ENCODE measurements at places on chromosomes 2 and 18.

DNA sequence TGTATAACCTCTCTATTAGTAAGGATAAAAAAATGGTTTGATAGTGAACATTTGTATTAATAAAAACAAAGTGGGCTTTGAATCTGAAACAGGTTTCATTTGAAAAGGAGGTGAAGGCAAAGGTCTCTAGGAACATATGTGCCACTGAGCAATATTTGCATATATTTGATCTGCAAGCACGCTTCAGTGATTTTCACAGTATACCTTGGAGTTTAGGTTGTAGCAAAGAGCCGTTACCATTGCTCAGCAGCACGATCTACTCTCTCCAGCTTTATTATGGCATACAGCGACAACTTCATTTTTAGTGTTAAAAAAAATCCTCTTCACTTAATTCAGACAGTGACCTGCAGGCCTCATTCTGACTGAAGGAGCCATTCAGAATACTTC, 75.8 kb upstream of the ZEB2 start:
- DNase-seq: no peak

DNA sequence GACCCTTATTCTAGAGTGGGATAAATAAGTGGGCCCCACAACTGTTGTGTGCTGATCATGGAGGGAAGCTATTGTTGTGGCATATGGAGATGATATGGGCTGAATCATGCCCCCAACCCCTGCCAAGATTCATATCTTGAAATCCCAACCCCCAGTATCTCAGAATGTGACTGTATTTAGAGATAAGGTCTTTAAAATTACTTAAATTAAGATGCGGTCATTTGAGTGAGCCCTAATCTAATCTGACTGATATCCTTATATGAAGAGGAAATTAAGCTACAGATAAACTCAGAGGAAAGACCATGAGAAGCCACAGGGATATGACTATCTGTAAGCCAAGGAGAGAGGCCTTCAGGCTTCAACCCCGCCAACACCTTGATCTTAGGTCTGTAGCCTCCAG, 188.3 kb upstream of the RND3 start:
- DNase-seq: peak; percentile 25

GRCh38 chr2:53668624-53669026, 99.0 kb upstream of the CHAC2 start:
- DNase-seq: no peak

DNA sequence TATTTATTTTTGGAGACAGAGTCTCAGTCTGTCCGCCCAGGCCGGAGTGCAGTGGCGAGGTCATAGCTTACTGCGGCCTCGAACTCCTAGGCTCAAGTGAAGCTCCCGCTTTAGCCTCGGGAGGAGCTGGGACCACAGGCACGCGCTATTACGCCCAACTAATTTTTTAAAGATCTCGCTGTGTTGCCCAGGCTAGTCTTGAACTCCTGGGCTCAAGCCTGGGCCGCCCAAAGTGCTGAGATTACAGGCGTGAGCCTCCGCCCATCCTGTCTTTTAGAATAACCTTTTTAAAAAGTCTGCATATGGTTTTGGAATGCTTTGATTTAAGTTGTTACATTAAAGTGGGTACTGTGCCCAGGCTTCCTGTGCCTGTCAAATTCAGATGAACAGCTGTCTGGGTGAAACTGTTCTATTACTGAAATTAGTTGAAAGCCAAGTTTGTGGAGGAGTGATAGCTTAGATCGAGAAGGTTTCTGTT, 944 bp downstream of the RAB3GAP1 start:
- DNase-seq: no peak

GRCh38 chr2:74401891-74402290, 19.5 kb downstream of the C2orf81 start:
- DNase-seq: no peak

DNA sequence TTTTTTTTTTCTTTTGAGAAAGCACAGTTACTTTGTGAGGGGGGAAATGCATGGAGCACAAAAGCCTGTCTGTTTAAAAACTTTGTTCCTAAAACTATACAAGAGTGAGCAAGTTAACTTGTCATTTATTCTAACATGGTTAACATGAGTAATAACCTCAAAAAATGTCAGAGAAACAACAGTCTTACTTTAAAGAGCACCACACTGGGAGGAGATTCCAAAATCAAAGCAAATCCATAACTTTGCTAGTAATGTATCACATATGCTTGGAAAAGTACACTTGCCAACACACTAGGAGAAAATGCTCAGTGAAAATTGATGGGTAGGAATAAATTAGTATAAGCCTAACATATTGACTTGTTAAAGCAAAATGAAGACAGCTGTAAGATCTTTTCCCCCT, 157.1 kb downstream of the PRPF40A start:
- no peak for DNase-seq

- no peak for DNase-seq
Measured at GRCh38 chr2:180905002-180905401, 75.4 kb upstream of the UBE2E3 start.

DNA sequence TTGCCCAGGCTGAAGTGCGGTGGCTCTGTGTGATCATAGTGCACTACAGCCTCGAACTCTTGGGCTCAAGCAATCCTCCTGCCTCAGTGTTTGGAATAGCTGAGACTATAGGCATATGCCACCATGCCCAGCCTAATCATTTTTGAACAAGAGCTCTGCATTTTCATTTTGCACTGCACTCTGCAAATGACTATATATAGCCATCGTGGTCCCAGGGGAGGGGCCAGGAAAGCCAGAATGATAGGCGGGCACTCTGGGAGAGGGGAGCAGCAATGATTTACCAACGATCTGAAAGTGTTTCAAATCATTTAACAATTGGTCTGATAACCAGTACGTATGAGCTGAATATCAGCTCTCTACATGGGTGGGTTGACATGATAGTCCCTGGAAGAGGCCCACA, 22.3 kb upstream of the ST3GAL5 start:
- no peak for DNase-seq

DNA sequence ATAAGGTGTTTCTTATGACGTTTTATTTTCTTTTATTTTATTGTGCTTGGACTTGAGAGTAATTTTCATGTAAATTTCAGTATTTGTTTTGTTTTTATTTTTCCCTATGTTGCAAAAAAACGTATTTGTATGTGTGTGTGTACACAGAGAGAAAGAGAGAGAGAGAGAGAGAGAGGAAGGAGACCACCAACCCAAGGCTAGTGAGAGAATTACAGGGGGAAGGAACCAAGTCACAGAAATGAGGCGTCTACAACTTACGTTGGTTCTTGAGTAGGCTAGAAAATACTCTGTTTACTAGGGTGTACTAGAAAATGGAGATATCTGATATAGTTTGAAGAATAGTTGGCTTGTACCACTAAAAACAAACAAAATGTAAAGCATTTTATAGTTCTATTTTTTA, 7.7 kb upstream of the DSC1 start:
- no peak for DNase-seq

DNA sequence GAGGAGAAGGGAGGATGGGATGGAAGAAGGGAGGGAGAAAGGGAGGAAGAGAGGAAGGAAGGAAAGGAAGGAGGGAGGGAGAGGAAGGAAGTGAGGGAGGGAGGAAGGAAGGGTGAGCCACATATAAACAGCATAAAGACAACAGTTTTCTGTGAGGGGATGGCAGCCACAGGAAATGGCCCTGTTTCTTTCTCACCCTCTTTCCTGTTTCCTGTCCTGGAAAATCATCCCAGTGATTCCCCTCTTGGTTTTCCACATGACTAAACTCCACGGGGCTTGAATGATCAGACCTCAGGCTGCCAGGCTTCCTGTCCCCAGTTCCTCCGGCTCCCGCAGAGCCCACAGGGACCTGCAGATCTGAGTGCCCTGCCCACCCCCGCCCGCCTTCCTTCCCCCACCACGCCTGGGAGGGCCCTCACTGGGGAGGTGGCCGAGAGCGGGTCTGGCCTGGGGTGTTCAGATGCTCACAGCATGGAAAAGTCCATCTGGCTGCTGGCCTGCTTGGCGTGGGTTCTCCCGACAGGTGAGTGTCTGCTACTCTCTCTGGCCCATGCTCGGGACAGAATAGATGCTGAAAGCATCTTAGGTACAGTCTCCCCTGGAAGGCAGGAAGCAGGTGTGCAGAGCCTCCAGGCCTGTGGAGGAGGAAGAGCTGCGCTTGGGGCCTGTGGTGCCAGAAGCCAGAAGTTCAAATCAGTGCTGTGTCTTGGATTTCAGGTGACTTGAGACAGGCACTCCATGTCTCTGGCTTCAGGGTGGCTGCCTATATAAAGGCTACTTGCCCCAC, at the start of gene SIGLEC15:
Gene SIGLEC15, plus strand, starts transcription at position 418 of the 787 bp plus-strand sequence. Its CDS starts 54 bp downstream, at position 472.
- peak; percentile 75 for DNase-seq

DNA sequence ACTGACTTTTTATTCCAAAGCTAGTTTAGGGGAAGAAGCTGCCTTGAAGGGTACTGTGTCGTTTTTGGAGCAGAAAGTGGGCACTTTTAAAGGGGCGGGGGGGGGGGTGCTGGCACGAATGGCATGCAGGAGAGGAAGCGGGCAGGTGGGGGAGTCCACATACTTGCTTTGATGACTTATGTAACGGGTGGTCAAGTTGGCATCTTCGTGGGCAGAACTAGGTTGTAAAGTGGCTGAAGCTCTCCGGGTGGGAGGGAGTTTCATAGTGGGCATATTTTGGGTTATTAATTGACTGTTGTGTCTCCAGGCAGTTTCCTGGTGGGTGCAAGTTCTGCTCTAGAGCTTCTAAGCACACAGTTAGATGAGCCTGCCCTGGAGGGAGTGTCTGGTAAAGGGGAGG, 19.9 kb downstream of the PCARE start:
- DNase-seq: no peak

DNA sequence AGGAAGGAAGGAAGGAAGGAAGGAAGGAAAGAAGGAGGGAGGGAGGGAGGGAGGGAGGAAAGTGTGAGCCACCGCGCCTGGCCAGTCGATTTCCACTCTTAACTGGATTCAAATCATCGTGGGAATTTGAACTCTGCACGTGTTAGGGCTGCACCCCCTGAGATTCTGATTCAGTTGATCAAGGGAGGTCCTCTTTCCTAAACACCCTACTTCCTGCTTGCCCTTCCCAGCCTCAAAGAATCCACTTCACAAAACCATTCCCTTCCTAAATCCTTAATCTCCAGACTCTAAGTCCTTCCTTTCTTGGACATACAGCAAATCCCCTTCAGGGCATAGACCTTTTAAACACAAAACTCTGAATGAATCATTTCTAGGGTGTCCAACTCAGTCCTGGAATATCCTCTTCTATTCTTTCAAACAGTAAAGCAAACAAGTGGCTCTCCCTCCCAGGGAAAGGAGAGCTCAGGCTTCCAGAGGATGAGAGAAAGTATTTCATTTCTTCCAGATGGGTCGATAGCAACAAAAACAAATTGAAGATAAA, 68.2 kb upstream of the MBOAT2 start:
- DNase-seq: peak; percentile 30

DNA sequence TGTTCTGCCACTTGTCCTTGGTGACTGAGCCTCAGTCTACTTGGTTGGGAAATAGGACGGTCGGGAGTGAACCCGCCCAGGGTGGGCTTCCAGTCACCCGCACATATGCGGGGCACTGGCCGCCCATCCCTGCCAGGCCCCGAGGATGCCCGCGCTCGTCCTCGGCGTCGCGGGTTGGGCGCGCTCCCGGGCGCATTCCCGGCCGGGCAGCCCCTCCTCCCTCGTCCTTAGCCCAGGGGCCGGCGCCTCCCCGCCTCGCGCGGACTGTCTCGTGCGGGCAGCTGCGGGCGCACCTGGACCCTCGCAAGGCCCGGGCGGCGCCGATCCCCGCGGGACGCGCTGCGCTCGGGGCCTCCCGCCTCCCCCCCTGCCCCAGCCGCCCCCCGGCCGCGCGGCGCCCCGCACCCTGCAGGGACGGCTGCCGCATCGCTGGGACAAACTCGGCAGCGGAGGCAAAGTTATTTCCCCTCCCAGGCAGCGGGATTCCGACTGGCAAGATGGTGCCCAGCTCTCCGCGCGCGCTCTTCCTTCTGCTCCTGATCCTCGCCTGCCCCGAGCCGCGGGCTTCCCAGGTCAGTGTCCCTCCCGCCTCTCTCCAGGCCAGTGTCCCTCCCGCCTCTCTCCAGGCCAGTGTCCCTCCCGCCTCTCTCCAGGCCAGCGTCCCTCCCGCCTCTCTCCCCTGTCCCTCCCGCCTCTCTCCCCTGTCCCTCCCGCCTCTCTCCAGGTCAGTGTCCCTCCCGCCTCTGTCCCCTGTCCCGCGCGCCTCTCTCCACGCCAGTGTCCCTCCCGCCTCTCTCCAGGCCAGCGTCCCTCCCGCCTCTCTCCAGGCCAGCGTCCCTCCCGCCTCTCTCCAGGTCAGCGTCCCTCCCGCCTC, at the start of gene FBLN7:
Gene FBLN7, plus strand, starts transcription at position 227 of the 874 bp plus-strand sequence. Its CDS starts 271 bp downstream, at position 498.
- DNase-seq: peak; percentile 26

DNA sequence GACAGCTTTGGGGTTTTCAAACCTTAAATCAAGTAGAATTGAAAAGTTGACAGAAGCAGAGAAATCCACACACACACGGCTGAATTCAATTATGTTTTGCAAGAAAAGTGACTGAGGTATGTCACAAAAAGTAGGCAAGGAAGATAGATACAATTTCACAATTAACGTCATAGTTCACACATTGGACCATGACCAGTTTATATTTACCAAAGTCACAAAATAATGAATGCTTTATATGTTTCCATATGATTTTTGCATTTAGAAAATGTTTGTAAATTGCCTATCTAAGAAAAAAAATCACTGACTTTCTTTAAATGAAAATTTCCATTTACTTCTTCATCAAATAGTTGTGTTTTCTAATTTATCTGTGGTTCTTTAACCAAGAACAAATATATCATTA, 29.4 kb upstream of the ZNF516 start:
- DNase-seq: no peak

DNA sequence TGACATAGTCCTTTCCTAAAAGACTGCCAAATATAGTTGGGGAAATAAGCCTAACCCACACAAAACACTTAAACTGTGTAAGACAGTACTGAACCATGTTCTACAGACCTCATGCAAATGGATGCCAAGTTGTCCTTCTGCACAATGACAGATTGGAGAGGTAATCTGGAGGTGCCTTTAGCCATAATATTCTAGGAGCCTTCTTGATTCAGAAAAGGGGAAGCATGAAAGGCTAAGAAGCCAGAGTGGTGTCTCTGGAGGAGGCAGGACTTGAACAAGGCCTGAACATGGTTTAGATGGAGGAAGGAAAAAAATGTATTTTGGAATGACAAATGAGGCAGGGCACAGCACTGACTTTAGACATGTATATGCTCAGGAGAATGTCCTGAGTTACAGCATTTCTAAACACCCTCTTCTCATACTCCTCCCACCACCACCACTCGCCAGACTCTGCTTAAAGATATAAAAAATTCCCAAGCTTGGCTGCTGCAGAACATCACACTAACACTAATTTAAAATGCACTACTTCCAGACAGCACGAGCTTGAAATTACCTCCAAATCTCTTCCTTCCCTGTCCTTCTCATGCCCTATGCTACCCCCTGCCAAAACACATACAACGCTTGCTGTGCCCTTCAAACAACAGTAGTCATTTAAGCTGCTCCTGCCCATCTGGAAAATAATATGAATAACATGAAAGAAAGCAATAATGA, 110.4 kb downstream of the ANKRD44 start:
- DNase-seq: no peak

GRCh38 chr18:70368903-70369302, 80.1 kb downstream of the SOCS6 start:
- DNase-seq: no peak

Measured in Daoy (cell line).